ENCODE measurements at places on chromosomes 7 and 10.

DNA sequence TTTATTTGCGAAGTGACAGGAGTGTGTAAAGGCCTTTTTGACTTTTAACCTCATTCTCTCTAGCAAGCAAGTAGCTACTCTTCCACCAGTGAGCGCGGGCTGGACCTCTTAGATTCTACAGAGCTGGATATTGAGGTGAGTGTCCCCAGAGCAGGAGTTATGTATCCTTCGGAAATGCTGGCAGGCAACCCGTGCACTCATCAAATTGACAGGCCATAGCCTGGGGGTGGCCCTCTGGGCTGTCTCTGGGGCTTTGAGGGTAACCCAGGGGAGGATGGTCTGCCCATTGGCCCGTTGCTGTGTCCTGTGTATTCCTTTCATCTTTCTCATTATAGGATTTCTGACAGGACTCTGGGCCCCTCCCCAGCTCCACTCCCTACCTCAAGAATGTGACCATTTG lies 6.1 kb upstream of the PVRIG start:
- DNase-seq = no peak

DNA sequence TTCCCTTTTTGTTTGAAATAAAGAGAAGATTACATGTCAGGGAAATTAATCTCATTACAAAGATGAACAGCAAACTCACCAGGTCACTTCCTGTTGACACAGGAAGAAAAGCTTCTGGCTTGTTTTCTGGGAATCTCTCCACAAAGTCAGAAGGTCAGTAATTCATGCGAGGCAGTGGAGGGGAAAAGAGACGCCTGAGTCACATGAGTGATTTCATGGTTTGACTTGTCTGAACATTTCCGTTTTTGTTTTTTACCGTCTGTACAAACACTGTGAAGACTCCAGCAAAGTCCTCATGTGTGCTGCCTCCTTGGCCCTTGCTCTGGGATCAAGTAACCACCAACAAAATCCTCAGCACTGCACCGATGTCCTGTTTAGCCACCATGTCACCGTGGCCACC lies 2.5 kb upstream of the HABP2 start:
- DNase-seq = no peak

DNA sequence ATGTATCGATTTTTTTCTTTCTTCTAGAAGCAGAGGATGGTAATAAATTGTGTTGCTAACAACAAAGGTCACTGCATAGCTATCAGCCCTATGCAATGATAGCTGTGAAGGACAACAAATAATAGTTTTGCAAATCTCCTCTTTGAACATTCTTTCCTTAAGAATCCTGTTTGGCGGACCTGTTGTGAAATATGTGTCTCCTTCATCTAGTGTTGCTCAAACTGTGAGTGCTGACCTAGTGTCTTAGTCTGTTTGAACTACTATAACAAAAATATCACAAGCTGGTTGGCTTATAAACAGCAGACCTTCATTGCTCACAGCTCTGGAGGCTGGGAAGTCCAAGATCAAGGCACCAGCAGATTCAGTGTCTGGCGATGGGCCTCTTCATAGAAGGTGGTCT lies 53.7 kb downstream of the CAV1 start:
- DNase-seq = no peak

GRCh38 chr7:4227105-4228010 lies 454.7 kb upstream of the FOXK1 start:
- no peak for DNase-seq

DNA sequence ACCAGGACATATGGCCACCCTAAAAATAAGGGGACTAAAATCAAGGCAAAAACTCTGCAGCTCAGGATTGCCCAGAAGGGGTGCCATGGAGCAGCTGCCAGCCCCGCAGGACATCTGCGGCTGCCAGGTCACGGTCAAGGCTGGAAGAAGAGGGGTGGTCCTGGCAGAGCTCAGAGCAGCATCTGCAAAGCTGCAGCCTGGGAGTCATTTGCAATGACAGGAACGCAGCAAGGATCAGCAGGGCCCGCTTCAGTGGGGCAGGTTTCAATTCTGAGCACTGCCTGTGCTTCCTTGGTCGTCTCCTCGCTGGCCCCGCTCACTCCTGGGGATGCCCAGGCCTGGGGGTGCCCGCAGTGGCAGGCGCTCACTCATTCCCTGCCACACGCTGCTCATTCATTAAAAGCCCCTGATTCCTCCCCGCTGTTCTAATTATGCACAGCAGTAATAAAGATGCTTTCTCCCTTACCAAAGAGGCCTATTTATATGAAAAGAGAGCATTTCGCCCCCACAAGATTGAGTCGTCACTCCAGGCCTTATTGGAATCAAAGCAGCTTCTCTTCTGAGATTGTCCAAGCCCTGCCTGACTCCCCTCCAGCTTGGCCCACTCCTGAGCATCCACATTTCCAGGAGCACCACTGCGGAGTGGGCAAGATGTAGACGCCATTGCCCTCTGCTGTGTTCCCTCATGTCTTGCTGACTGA lies 4.6 kb downstream of the HSPA12A start:
- DNase-seq = no peak

DNA sequence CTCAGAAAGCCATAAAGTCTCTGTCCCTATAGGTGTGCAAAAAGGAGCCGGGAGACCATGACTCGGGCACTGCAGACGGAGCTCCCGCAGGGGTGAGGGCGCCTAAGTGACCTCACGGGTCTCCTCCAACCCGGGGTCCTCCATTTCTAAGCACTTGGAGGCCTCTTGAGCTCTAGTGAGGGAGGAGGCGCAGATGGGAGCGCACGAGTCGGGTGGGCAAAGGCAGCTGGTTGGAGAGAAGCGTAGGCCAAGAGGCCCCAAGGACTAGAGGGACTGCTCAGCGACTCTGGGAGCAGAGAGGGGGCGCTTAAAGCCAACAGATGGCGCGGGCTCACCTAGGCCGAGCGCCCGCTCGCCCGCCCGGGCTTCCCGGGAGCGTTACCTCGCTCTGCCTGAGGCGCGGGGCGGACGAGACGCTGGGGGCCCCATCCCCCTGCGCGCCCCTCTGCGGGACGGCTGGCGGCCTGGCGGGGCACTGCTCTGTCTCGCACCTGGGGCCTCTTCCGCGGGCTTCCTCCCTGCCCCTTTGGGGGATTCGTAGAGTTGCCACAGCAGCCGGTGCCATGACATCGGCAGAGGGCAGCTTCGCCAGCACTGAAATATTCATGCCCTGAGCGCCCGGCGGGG lies 523 bp upstream of the CDH23 start:
- no peak for DNase-seq

GRCh38 chr7:150955519-150956394 lies 22.4 kb downstream of the KCNH2 start:
- no peak for DNase-seq

- peak; percentile 40 for DNase-seq
These were observed 11.7 kb downstream of the PLAC9 start for GRCh38 chr10:80144067-80144695.

DNA sequence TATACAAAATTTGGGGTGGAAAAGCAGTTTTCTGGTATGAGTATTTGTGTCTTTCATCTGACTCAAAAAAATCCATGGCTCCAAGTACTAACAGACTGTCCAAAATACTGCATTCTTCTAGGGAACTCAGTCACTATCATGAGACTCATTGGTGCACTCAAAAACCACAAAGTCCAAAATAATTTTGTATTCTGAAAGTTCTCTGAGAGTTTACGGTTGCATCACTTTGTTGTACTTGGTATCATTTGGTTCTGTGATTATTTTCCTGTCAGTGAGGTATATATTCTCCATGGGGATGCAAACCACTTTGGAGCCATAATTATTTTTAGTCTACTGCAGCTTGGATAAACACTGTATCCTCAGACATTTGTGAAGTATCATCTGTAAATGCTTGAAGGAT lies 28.0 kb upstream of the CABCOCO1 start:
- DNase-seq = no peak

DNA sequence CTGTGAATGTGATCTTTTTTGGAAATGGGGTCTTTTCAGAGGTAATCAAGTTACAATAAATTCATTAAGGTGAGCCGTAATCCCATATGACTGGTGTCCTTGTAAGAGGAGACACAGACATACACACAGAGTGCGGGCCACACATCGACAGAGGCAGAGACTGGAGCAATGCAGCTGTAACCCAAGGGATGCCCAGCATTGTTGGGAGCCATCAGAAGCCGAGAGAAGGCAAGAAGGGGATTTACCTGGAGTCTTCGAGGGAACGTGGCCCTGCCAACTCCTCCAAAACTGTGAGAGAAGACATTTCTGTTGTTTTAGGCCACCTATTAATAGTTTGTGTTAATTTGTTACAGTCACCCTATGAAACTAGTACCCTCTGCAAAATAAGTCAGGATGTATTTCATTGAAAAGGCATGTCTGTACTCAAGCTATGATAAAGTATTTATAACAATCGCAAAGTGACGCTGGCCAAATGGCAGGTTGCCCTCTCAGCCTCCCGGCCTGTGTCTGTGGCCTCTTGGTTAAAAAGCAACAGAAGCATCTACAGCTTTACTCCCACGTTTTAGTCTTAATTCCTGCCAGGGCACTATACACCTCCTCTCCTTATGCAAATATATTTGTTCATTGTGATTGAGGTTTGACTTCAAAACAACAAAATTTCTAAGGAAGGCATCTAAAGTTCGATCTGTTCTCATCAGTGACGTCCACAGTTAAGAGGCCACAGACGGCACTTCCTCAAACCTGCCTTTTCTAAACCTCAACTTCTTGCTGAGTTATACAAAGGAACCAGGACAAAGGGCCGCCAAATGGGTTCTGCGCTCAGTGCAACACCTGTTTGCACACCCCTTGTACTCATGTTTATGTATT lies 46.8 kb downstream of the HIPK2 start:
- no peak for DNase-seq

- DNase-seq = no peak
These were observed 737.2 kb upstream of the IGFBP3 start for GRCh38 chr7:46658281-46658680.

DNA sequence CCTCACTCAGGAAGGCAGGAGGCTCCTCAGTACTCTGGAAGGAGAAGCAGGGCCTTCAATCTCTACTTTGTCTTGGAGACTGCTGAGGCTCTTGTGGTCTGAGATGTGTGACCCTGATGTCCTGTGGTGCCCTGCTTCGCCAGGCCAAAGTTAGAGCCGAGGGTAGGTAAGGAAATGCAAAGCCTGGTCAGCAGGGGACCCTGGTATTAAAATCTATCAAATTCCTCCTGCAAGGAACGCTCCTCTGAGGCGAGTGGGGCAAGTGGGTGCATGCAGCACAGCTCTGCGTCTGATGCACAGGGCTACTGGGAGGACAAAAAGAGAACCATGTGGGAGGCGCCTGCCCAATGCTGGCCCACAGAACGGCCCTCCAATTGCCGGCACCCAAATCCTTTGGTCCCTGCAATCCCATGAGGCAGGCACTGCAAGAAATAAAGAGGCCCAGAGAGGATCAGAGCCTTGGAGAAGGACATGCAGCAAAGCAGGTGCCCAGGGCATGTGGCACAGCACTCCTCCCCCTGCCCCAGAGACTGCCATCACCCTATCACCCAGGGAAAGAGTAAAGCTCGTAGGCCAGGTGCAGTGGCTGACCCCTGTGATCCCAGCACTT lies 23.1 kb upstream of the ZMIZ1 start:
- DNase-seq = no peak

DNA sequence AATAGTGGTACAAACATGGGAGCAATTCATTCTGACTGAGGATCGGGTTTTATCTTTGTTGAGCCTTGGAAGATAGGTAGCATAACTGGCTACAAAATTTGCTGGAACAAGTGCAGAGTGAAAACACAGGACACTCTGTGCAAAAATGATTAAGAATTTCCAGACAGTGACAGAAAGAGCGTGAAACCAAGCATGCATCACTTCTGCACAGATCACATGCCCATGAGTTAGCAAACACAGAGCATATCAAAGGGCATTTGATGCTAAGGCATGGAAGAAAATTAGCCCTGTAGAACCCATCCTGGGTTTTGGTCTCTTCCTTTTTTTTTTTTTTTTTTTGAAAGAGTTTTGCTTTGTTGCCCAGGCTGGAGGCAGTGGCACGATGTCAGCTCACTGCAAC lies 28.3 kb downstream of the TECTB start:
- DNase-seq = no peak

GRCh38 chr10:86937502-86938154 lies 19.8 kb downstream of the MMRN2 start:
- DNase-seq = no peak

GRCh38 chr10:114714281-114714741 lies 56.2 kb upstream of the ABLIM1 start:
- peak; percentile 85 for DNase-seq

GRCh38 chr10:28294169-28294532 lies 8.7 kb downstream of the MPP7 start:
- no peak for DNase-seq

GRCh38 chr10:42640610-42641229 lies 2.4 kb upstream of the ZNF33B start:
- peak; percentile 94 for DNase-seq

- DNase-seq = no peak
These were observed 190.4 kb downstream of the SKIDA1 start for GRCh38 chr10:21334891-21335696.

GRCh38 chr7:64733550-64734240 lies 60.5 kb upstream of the ZNF138 start:
- DNase-seq = peak; percentile 61

- no peak for DNase-seq
These were observed 148.5 kb downstream of the ANLN start for GRCh38 chr7:36538126-36538525.

DNA sequence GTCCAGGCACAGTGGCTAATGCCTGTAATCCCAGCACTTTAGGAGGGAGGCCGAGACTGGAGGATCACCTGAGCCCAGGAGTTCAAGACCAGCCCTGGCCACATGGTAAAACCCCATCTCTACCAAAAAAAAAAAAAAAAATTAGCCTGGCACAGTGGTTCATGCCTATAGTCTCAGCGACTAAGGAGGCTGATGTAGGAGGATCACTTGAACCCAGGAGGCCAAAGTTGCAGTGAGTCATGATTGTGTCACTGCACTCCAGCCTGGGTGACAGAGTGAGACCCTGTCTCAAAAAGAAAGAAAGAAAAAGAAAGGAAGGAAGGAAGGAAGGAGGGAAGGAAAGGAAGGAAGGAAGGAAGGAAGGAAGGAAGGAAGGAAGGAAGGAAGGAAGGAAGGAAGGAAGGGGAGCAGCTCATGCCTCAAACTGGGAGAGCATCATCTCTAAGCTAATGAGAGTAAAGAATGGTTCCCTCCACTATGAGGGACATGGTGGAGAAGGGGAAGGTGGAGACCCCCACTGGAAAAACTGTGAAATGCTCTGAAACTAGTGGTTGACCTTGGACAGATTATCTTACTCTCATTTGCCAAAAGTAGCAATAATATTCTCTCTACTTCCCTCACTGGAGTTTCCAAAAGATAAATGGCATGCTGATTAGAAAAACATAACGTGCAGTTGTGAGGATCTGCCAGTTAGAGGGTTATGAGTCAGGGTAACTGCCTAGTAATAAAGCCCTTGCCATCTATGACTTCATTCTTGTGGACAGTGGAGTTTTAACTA lies 16.8 kb downstream of the GIMAP5 start:
- no peak for DNase-seq

All from T47D (cell line).